ELR (cell line): ENCODE measurements at places on chromosomes 11 and 22.

DNA sequence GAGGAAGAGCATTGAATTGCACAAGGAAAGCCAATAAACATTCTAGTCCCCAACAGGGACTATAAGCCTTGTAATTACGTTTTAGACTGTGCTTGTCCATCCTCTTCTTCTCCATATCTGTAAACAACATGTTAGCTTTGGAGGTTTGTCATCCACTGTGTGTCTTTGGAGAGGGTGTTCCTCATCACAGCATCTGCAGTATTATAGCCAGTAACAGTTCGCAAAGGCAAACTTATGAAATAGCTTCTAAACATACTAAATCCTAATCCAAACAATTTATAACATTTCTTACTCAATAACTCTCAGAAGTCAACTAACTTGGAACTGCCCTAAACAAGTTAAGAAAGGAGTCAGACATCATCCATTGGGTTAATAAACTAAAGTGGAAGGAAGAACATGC, 10.3 kb upstream of the BDNF start:
- DNase-seq, result no peak

- peak; percentile 39 for DNase-seq
These were observed 16.9 kb downstream of the MYRF start for GRCh38 chr11:61769169-61769920.

GRCh38 chr11:114242032-114242431, 54.2 kb upstream of the NNMT start:
- DNase-seq, result no peak

GRCh38 chr11:24734742-24735237, 237.9 kb downstream of the LUZP2 start:
- no peak for DNase-seq

DNA sequence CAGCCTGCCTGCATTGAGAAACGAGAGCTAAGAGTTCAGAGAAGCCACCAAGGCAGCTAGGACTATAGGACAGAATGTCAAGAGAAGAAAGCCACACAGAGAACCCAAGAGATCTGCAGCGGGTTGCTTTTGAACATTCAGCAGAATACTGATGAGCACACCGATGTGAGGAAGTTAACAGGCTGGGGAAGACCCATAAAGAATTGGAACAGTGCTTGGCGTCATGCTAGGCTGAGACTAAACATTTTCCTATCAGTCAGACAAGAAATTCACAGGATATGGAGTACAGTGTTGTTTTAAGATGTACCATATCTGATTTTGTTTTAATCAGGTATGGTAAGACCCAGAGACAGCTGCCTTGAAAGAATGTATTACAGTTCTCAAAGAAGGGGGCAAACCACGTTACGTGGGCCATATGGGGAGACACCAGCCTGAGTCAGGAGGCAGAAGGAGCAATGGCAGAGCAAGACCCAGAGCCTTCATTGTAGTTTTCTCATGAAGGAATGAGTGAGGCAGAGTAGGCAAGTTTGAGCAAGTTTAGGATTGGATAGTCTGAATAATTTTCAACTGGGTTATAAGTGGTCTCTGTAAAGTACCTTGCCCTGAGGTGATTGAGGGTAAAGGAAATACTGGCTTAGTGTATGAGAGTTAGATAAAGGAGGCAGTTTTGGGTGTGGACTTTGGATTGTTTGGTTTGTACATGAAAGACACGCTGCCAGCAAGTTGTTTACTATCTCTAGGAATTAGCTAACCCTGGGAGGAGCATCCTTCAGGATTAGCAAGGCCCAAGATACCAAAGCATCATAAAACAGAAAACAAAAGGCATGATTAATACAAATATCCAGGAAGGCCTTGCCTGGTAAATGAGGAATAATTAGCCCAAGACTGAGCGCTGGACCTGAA, 14.3 kb downstream of the LRRC75B start:
- DNase-seq, result no peak

DNA sequence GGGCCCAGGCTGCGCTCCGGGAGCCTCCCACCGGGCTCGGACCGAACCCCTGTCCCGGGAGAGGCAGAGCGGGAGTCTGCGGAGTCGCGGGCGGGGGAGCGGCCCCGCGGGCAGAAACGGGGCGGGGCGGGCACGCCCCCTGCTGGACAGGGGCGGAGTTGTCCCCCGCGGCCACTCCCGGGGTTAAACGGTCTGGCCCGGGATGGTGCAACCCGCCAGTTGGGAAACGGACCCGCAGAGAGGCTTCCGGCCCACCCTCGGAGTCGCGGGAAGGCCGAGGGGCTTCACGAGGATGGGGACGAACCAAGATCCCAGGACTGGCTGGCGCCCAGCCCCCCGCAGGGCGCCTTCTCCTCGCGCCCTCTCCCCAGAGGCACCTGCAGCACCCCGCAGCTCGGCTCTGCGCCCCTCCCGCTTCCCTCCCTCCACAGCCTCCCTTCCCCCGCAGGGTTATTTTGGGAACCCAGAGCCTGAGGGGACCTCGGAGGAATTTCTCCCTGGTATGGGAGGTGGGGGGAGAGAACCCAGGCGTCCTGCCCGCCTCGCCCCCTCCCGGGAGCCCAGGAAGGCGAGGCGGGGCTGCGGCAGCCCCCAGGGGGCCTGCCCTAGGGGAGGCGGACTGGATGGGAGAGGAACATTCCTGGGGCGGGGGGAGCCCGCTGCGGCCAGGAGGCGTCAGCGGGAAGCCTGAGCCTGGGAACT, 902 bp downstream of the RASGRP2 start:
- DNase-seq, result peak; percentile 49

DNA sequence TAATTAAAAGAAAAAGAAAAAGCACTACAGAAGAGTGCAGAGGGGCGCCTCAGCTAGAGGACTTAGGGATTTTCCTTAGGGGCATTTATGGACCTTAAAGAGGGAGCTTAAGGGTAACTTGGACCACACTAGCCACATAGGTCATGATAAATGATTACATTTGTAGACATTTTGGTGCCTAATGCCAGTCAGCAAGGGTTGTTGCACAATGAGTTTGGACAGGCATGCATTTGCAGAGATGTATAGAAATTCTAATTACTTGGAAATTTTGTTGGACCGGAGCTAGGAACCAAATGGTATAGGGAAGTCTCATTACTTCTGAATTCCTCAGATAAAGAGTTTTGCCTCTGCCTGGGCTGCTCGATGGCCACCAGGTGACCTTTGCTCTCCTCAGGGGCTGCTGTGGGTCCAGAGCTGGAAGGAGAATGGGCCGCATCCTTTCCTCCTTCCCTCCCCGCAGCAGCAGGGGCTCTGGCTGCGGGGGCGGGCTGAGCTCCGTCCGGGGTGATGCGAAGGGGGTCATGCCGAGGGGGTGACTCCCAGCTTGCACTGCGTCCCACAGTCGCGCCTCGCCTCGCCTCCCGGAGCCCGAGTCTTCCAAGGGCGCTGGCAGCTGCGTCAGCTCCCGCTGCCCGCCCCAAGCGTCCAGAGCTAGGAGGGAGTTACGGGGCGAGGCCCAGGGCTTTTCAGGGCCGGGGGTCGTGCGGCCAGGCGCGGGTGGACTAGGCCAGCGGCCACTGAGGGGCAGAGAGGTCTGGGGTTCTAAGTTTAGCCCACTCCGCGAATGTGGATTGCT, 20.3 kb upstream of the MALAT1 start:
- DNase-seq, result no peak
